ENCODE measurements at places on chromosomes 13 and 19. TPM values are rescaled to one million over a fixed set of nuclear protein-coding genes. Genes with fewer than 3 reads are reported as not detected.

DNA sequence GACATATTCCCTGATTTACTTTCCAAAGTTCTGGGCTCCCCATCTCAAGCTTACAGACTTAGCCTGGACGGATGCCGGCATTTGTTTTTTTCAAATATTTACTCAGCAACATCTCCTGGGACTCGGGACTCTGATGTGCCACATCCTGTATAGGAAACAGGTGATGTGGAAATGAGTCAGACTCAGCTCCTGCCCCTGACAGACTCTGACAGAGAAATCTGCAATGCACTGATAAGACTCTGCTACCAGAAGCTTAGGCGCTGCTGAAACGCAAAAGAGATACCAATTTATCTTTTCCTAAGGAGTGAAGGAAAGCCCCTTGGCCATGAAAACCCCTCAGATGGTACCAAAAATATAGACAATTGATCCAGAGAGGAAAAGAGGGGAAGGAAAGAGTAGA is 16.2 kb downstream of the LAIR2 start:
- no peaks in the 10 kb centered on the region for H3K36me3 ChIP-seq
- no peak overlapping the region for H3K4me3 ChIP-seq
- no peaks in the 10 kb centered on the region for H3K4me1 ChIP-seq
- no peak for DNase-seq
- no peaks in the 10 kb centered on the region for H3K27me3 ChIP-seq
- no peak overlapping the region for H3K27ac ChIP-seq

TINCR gene
- polyA plus RNA-seq: 0.06 TPM

DNA sequence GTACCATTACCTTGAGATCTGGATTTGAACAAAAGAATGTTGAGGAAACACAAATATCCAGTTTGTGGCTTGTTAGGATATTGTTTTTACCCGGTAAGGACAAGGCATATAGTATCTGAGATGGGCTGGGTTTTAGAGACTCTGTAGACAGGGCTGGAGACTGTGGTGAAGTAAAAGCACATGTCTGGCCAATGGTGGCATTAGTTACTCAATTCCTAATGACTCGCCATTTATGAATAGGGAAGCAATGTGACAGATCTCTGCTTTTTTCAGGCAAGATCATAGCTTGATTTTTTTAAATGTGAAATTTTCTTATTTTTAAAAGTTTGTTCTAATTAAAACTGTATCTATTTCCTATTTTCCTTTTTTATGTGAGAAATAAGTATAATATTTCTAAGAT is 371.1 kb upstream of the SPRY2 start:
- no peak overlapping the region for H3K4me3 ChIP-seq
- no peaks in the 10 kb centered on the region for H3K4me1 ChIP-seq
- no peaks in the 10 kb centered on the region for H3K36me3 ChIP-seq
- H3K27ac ChIP-seq: no peak overlapping the region

ENOX1 gene
- 3.5 TPM for polyA plus RNA-seq

DNA sequence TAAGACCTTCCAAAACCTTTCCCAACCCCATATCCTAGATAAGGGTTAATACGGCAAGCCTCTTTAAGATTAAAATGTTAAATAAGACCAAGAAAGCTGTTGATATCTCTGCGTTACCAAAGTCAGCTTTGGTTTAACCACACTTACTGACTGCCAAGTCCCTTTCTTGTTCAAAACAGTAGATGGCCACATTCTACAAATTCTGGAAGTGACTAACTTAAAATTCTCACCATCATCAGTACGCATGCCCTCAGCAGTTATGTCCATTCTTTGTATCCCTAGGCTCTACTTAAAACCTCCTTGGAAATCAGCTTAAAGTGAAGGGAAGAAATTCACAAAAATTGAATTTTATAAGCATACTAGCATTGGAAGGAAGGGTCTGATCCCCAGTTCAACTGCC is 23.6 kb downstream of the SOHLH2 start:
- H3K4me1 ChIP-seq: no peaks in the 10 kb centered on the region
- peak; percentile 49 for DNase-seq
- H3K27ac ChIP-seq: no peak overlapping the region
- no peak overlapping the region for H3K4me3 ChIP-seq
- no peaks in the 10 kb centered on the region for H3K27me3 ChIP-seq

- H3K4me3 ChIP-seq: peak overlapping the region; percentile 55
- H3K27me3 ChIP-seq: peaks cover 28% of the 10 kb centered on the region
- H3K27ac ChIP-seq: no peak overlapping the region
- H3K4me1 ChIP-seq: no peaks in the 10 kb centered on the region
These were observed 14.7 kb downstream of the CDX2 start for GRCh38 chr13:27954406-27954851.

SIGLECL1 gene
- not detected for polyA plus RNA-seq

RRAS gene
- polyA plus RNA-seq: 92.6 TPM

- peak overlapping the region; percentile 92 for H3K27ac ChIP-seq
- H3K27me3 ChIP-seq: no peaks in the 10 kb centered on the region
- peak; percentile 75 for DNase-seq
- no peak overlapping the region for H3K4me3 ChIP-seq
- peaks cover 24% of the 10 kb centered on the region for H3K4me1 ChIP-seq
These were observed 60.0 kb upstream of the SERP2 start for GRCh38 chr13:44313674-44314073.

DNA sequence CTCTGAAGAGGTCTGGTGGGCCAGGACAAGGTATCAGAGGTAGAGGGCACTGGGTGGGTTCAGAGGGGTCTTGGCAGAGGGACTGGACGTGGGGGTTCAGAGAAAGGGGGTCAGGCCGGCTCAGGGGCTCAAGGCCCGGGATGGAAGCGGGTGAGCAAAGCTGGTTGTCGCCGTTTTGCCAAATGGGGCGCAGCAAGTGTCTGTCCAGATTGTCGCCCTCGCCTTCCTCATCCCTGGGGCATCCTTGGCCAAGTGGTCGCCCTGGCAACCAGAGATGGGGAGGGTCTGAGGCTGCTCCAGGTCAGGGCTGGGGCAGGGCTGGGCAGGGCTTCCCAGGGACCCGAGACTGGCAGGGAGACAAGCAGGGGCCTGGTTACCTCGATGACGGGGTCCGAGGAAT is 6.8 kb downstream of the DOHH start:
- DNase-seq: no peak
- H3K27me3 ChIP-seq: no peaks in the 10 kb centered on the region
- H3K27ac ChIP-seq: no peak overlapping the region
- H3K4me3 ChIP-seq: no peak overlapping the region
- no peaks in the 10 kb centered on the region for H3K4me1 ChIP-seq

GRCh38 chr19:38736413-38737280 is 7.6 kb downstream of the CAPN12 start:
- peaks cover 4% of the 10 kb centered on the region for H3K4me1 ChIP-seq
- H3K36me3 ChIP-seq: no peaks in the 10 kb centered on the region
- no peak overlapping the region for H3K4me3 ChIP-seq
- no peak for DNase-seq
- no peaks in the 10 kb centered on the region for H3K27me3 ChIP-seq

KLK2 gene
- polyA plus RNA-seq: not detected

AMER2 gene
- polyA plus RNA-seq: not detected

- H3K27me3 ChIP-seq: no peaks in the 10 kb centered on the region
- no peaks in the 10 kb centered on the region for H3K36me3 ChIP-seq
- no peaks in the 10 kb centered on the region for H3K4me1 ChIP-seq
- H3K27ac ChIP-seq: no peak overlapping the region
- no peak overlapping the region for H3K4me3 ChIP-seq
- no peak for DNase-seq
These were observed 44.8 kb downstream of the FLT1 start for GRCh38 chr13:28449826-28450773.

DNA sequence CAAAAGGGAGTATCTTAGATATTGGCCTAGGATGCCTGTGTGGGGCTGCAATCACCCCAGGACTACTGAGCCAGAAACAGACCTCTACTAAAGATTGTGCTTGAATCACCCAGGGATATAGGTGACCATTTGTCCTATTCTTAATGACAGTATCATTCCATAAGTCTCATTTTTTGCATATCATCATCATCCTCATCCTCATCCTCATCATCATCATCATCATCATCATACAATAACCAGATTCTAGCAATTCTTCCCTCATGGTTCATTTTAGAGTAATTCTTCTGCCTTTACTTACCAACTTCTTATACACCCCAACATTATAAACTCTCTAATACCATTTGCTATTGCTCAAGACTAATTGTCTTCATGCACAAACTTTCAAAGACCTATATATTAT is 226.6 kb downstream of the B3GLCT start:
- no peaks in the 10 kb centered on the region for H3K36me3 ChIP-seq
- H3K27ac ChIP-seq: no peak overlapping the region
- no peaks in the 10 kb centered on the region for H3K4me1 ChIP-seq
- no peak for DNase-seq

GRCh38 chr13:110449219-110450015 is 112.1 kb downstream of the RAB20 start:
- H3K36me3 ChIP-seq: peaks cover 9% of the 10 kb centered on the region
- DNase-seq: no peak
- H3K27ac ChIP-seq: no peak overlapping the region
- H3K4me1 ChIP-seq: peaks cover 14% of the 10 kb centered on the region
- H3K4me3 ChIP-seq: no peak overlapping the region

GRCh38 chr19:44882063-44882462 is 9.0 kb upstream of the TOMM40 start:
- no peaks in the 10 kb centered on the region for H3K27me3 ChIP-seq
- H3K4me3 ChIP-seq: no peak overlapping the region
- no peak overlapping the region for H3K27ac ChIP-seq
- H3K36me3 ChIP-seq: peaks cover 21% of the 10 kb centered on the region
- H3K4me1 ChIP-seq: no peaks in the 10 kb centered on the region

GRCh38 chr13:76645632-76646031 is 240.6 kb downstream of the KCTD12 start:
- no peaks in the 10 kb centered on the region for H3K36me3 ChIP-seq
- no peaks in the 10 kb centered on the region for H3K4me1 ChIP-seq
- no peak for DNase-seq
- H3K27ac ChIP-seq: no peak overlapping the region

GRCh38 chr13:113754242-113754641 is 4.8 kb upstream of the TMEM255B start:
- H3K4me1 ChIP-seq: no peaks in the 10 kb centered on the region
- no peak overlapping the region for H3K27ac ChIP-seq
- DNase-seq: no peak
- H3K27me3 ChIP-seq: no peaks in the 10 kb centered on the region

Data from fibroblast of lung (primary cell).